Renal cortical epithelial cell (primary cell): ENCODE measurements at places on chromosomes 12 and 14. TPM values are rescaled to one million over a fixed set of nuclear protein-coding genes. Genes with fewer than 3 reads are reported as not detected.

CLEC14A gene
- total RNA-seq: under 0.01 and 0.20 TPM in 2 replicates

SERPINA12 gene
- not detected in 2 replicates for total RNA-seq

ATG101 gene
- 59.6 and 113 TPM in 2 replicates for total RNA-seq

COX14 gene
- 41.5 and 73.3 TPM in 2 replicates for total RNA-seq

CISTR gene
- total RNA-seq: not detected in 2 replicates

MRPL52 gene
- total RNA-seq: 17.1 and 61.1 TPM in 2 replicates

HCAR2 gene
- total RNA-seq: under 0.01 TPM in 1 of 2 replicates, not detected in the other

PLA2G1B gene
- not detected in 2 replicates for total RNA-seq

LPAR5 gene
- 0.17 TPM in 1 of 2 replicates, not detected in the other for total RNA-seq

TEX52 gene
- total RNA-seq: not detected in 2 replicates

MANSC4 gene
- total RNA-seq: not detected in 2 replicates

NEDD8 gene
- total RNA-seq: 146 and 185 TPM in 2 replicates

KRT1 gene
- not detected in 2 replicates for total RNA-seq

MYF6 gene
- total RNA-seq: 0.52 TPM in 1 of 2 replicates, not detected in the other

DNA sequence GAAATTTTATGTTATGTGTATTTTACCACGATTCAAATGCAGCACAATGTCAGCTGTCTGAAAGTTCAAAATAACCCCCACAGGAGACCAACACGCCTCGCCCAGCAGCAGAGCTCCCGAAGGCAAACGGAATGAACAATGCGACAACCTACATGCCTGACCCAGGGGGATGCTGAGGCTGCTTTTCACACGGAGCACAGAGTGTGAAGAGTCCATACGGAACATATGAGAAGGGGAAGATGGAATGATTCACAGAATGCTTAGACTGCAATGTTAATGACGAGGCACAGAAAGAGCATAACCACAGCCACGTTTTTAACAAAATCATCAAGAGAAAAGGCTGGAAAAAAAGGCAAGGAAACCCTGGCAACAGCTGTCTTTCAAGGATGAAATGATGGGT is 22.6 kb downstream of the ZFYVE21 start:
- DNase-seq: no peak

DNA sequence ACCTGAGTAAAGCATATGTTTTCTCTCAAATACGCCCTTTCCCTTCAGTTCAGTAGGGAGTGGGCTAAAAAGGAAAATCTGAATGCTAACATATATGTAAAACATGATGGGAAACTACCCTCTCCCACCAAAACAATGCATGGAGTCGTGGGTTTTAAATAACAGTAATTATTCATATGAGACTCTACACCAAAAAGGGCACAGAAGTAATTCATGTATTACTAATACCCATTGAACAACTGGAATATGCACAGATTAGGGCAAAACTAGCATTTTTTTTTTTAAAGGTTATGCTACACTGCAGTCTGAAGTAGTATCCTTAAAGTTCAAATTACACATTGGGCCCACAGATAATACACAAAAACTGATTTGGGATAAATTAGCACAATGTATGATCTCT is 8.1 kb upstream of the ARID2 start:
- no peak for DNase-seq

DNA sequence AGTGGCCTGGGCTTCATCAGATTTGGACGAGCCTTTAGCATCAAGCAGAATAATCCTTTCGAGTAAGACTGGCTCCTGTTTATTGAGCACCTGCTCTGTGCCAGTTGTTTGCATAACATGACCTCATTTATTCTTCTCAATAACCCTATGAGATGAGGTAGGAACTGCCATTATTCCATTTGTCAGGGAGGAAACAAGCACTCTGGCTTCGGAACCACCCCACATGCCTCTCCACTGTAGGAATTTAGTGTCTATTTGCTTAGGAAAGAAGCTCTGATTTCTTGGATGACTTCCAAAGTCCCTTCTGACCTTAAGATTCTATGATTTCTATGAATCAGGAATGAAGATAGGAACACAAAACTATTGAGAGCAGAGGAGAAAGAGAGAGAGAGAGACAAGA is 11.0 kb downstream of the SAMD4A start:
- no peak for DNase-seq

- no peak for DNase-seq
Measured at GRCh38 chr12:25058012-25058411, 109.1 kb upstream of the BCAT1 start.

DNA sequence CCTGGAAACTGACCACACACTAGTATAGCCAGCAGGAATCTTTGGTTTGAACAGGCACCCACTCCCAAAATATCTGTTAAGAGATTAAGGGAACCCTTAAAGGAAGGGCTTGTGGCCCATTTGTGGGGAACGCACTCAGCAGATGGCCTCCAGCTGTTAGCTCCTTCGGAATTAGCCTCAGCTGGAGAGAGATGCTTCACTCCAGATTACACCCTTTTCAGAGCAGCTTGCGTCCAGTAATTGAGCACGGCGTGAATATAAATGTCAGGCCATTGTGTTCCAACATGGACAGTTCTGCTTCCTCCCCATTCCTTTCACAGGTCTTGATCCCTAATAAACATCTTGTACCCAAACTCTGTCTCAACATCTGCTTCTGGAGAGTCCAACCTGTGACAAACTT is 397.8 kb downstream of the SEC23A start:
- no peak for DNase-seq

GRCh38 chr12:67772267-67773169 is 124.0 kb downstream of the DYRK2 start:
- DNase-seq: peak; percentile 11

DNA sequence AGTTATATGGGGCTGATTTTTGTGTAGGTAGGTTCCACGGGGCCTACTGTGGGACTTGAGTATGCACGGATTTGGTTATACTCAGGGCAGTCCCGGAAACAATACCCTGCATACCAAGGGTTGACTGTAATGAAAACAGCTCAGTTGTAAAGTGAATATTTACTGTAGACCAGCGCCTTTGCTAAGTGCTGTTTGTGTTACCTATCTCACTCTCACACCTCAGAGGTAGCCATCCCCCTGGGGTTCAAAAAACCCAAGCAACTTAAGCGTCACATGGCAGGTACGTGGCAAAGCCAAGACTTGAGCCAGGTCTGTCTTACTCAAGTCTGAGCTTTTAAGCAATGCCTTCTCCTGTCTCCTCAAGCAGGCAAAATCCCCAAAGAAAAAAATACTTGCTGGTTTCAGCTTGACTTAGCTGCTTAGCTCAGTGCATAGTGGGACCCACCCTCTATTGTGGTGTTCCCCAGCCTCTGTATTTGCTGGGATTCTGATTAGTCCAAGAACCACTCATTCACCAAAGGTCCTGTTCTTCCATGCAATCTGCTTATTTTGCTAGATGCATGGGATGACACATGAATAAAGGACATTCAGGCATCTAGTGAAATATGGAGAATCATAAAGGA is 34.2 kb upstream of the STRN3 start:
- DNase-seq: peak; percentile 39

- peak; percentile 30 for DNase-seq
Measured at GRCh38 chr14:90721619-90722305, 94.5 kb downstream of the TTC7B start.

DNA sequence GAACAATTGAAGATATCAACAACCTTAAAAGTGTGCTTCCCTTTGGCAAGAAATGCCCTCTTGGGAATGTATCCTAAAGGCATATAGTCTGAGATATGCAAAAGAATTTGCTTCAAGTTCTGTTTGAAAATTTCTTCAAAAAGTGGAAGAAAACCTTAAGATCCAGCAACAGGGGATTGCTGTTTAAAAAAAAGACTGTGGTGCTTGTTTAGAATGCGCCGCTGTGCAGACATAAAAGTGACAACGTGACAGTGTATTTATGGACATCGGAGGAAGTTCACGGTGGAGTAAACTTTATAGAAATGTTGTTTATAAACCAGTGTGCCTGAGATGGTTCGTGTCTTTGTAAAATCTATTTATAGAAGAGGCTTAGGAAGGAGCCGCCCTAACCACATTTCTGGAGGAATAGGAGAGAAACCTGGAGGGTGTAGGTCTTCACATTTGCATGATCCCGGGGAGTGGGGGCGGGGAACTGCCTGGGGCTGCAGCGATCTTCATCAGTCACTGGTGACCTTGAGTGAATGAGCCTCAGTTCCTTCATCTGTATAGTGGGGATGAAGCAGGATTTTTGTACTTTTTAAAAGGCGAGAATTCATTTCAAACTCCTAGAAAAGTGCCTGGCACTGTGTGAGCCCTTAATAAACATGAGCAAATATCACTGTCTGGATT is 27.5 kb downstream of the ADGRD1 start:
- no peak for DNase-seq

DNA sequence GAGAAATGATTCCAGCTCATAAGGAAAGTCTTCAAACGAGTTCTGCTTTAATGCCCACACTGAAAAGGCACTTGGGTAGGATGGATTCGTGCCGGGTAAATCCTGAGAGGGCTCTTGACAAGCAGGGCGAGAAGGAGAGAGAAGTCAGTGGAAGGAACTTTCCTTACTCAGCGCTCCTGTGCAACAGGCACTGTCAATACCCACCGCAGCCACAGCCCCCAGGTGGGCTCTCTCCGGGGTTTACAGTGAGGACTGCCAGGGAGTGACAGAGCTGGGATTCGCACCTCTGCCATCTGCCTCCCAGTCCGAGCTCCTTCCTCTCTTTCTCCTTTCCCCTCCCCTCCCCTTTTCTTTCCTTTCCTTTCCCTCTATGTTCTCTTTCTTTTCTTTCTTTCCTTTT is 118.7 kb downstream of the BEGAIN start:
- DNase-seq: no peak

DNA sequence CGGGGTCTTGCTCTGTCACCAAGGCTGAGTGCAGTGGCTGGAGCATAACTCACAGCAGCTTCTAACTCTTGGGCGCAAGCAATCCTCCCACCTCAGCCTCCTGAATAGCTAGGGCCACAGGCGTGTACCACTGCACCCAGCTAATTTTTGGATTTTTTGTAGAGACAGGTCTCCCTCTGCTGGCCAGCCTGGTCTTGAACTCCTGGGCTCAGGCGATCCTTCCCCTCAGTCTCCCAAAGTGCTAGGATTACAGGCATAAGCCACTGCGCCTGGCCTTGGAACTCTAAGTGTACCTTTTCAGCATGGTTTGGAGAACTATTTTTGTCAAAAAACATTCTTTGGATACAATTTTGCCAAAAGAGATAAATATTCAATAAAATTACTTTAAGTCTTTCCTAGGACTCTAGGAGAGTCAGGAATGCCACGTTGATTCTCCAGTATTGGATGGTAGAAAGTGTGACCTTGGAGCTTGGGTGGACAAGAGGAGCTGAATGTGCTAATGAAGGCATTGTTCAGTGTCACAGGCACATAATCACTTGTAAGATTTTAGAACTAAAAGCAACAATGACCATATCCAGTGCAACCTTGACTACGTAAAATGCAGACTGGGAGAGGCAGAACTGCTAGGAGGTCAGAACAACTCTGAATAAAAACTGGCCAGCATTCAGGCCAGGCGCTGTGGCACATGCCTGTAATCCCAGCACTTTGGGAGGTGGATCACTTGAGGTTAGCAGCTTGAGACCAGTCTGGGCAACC is 2.8 kb downstream of the SRSF9 start:
- peak; percentile 22 for DNase-seq

GRCh38 chr12:30515351-30515750 is 180.3 kb downstream of the IPO8 start:
- no peak for DNase-seq

- no peak for DNase-seq
Measured at GRCh38 chr12:92540782-92541423, 161.9 kb upstream of the PLEKHG7 start.

DNA sequence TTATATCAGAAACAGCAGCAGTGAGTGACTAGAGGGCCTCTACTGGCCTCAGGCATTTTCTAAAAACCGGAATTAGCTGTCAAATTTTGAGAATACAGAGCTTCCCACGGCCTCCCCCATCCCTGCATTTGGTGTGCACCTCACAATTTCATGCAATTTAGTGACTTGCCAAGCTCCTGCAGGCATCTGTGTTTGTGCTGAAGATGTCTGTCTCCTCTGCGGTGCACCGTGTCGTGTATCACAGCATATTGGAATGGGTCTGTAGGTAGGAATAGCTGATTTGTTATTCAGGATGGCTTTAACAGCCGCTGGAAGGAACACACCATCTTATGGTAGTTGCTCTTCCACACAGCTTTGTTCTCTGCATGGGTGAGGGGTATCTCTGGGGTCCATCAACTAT is 140.3 kb downstream of the SSPN start:
- DNase-seq: no peak

DNA sequence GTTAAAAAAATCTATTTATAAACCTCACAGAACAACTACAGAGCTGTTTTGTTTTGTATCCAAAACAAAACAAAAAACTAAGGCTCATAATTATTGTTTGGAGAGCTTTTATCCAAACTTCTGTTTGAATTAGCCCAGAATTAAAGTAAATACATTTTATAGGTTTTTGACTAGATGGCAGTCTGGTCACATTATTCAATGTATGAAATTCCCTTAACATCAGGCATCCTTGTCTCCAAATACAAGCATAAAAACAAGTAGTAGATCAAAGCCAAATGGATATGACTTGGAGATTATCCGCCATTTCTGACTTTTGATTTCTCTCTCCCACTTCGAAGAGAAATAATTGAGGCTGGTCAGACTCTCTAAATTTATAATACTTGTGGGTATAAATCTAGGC is 63.5 kb downstream of the SLC38A1 start:
- no peak for DNase-seq

DNA sequence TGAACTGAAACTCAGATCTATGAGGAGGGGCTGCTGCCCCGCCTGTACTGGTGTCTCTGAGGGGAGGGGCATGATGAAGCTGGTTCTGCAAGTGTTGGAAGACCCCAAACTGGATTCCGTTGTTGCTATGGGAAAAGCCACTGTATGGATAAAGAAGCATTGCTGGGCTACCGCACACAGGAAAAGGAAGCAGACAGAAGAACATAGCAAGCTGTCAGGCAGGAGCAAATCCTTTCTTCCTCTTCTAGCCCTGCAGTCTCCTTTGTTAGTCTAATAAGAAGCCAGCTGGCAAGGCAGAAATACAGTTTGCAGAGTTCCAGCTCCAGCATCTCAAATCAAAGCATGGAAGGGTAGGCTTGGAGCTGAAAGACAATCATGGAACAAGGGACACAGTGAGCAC is 26.3 kb upstream of the NR1H4 start:
- no peak for DNase-seq

DNA sequence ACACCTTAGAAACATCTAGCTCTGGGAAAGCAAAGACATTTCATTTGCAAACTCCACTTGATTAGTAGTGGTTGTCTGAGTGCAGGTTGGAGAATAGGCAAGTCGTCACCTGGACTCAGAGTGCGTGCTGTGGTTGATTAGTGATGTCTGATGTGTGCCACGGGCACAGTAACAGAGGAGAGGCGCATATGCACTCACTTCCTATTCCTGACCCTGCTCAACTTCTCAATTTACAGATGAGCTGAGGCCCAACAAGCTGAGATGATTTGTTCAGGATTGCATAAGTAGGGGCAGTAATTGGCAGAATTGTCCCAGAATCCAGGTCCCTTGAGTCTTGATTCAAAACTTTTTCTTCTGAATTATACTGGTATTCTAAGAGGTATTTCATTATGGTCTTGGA is 44.9 kb downstream of the ADCK1 start:
- DNase-seq: no peak

GRCh38 chr12:27342536-27342935 is 9.9 kb downstream of the BMAL2 start:
- DNase-seq: no peak

DNA sequence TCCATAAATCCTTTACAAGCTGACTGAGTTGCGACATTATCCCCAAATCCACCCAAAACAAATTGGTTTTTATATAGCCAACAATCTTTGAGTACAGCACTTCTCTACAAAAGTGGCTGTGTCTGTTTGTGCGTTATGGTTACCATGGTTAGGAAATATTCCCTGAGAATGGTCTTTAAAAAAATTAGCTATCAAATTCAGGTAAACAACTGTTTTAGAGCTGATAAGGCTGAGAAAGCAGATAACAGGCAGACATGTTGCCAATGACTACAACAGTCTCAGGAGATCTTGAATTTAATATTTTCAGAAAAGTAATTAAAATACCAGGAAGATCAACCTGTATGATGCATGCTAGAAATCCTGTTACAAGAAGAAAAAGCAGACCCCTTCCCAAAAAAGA is 248.0 kb downstream of the RASSF9 start:
- DNase-seq: no peak
